ENCODE measurements at places on chromosomes 5 and 9. TPM values are rescaled to one million over a fixed set of nuclear protein-coding genes. Genes with fewer than 3 reads are reported as not detected.

The SPATA9 gene
- 0.15 TPM for total RNA-seq

The NKD2 gene
- total RNA-seq, result 12.3 TPM

The ARID3C gene
- 0.33 TPM for total RNA-seq

The LCN9 gene
- total RNA-seq, result not detected

The CDC20B gene
- 0.08 TPM for total RNA-seq

The PCDHGB5 gene
- total RNA-seq, result 0.87 TPM

The ADGRD2 gene
- total RNA-seq, result not detected
